ENCODE measurements at places on chromosomes 5 and 9. TPM values are rescaled to one million over a fixed set of nuclear protein-coding genes. Genes with fewer than 3 reads are reported as not detected.
A peak's percentile ranks its signal among the peaks of the same experiment; 100 is the strongest.

GRCh38 chr5:10233505-10233904 lies 16.2 kb downstream of the ATPSCKMT start:
- no peaks in the 10 kb centered on the region for H3K27me3 ChIP-seq
- no peak overlapping the region for H3K4me3 ChIP-seq
- H3K4me1 ChIP-seq: no peaks in the 10 kb centered on the region
- H3K27ac ChIP-seq: no peak overlapping the region
- peak; percentile 41 for DNase-seq

GRCh38 chr9:122307925-122308324 lies 43.2 kb downstream of the MRRF start:
- DNase-seq: no peak
- H3K4me3 ChIP-seq: no peak overlapping the region
- H3K27ac ChIP-seq: no peak overlapping the region
- H3K36me3 ChIP-seq: peaks cover 92% of the 10 kb centered on the region
- H3K27me3 ChIP-seq: no peaks in the 10 kb centered on the region

DNA sequence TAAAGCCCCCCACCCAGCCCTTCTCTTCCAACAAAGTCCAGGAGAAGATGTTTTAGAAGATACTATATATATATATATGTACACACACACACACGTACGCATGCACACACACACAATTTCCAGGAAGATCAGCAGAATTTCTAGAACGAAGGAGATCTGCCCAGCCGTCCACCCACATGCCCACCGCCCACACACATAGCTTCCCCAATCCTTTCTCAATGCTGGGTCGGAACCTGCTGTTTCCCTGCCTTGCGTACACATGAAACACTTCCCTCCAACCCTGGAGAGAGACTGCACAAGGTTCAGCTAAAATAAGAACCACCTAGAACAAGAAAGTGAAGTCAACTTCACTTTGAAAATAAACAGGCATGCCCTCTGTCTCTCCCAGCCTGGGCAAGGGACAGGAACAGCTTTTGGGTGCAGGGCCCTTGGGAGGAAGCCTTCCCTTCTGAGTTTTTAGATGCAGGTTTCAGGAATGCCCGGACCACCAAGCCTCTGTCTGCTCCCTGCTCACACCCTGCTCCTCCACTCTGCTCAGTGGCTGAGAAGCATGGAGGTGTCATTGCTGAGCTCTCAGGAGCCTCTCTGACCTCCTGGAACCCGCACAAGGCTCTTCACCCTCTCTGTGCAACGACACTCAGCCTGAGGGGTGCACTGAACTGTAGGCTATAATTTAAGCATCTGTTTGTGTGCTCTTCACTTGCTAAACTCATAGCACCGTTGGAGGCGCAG lies 149.4 kb downstream of the C5orf15 start:
- H3K4me3 ChIP-seq: no peak overlapping the region
- no peaks in the 10 kb centered on the region for H3K4me1 ChIP-seq
- H3K36me3 ChIP-seq: no peaks in the 10 kb centered on the region
- H3K27me3 ChIP-seq: peaks cover 41% of the 10 kb centered on the region
- no peak overlapping the region for H3K27ac ChIP-seq

- peaks cover 16% of the 10 kb centered on the region for H3K27me3 ChIP-seq
- H3K4me3 ChIP-seq: no peak overlapping the region
- H3K4me1 ChIP-seq: no peaks in the 10 kb centered on the region
- H3K27ac ChIP-seq: no peak overlapping the region
Measured at GRCh38 chr5:32465076-32465475, 20.5 kb upstream of the ZFR start.

TRAF1 gene
- polyA plus RNA-seq: 0.01 TPM

DNA sequence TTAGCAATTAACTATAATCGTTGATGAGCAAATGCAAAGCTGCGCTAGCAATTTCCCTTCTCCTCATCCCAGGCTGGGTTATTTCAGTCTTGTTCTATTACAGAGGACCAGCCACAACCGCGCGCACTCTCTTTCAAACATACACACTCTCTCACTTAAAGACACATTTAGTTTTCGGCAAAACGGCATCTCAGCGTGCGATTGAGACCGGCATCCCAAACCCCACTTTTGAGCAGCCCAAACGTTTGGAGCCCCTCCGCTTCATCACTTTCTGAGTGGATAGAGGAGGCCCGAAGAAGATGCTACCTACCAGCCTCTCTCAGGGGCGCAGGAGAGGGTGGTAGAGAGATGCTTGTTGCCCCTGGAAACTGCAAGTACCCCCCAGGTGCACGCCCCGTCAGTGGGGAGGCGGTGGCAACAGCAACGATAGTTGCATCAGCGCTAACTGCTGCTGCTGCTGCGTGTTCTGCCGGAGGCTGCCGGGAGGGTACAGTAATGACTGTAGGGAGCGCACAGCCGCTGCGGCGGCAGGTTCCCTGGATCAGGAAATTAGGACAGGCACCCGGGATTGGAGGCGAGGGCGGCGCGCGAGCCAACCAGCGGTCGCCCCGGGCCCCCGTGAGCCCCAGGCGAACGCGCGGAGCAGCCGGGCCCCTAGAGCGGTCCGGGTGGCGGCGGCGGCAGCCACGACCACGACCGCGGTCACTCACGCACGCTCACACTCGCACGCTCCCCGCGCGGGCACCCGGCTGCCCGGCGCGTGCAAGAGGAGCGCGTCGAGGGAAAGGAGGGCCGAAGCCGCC lies 467 bp upstream of the VLDLR start:
- peaks cover 2% of the 10 kb centered on the region for H3K27me3 ChIP-seq
- H3K4me3 ChIP-seq: peak overlapping the region; percentile 26

KLF4 gene
- 0.09 TPM for polyA plus RNA-seq

- no peak overlapping the region for H3K4me3 ChIP-seq
- peaks cover 48% of the 10 kb centered on the region for H3K36me3 ChIP-seq
- H3K27ac ChIP-seq: peak overlapping the region; percentile 20
- no peaks in the 10 kb centered on the region for H3K27me3 ChIP-seq
Measured at GRCh38 chr5:109865637-109866036, 175.9 kb downstream of the MAN2A1 start.

- DNase-seq: no peak
- no peaks in the 10 kb centered on the region for H3K27me3 ChIP-seq
- no peaks in the 10 kb centered on the region for H3K4me1 ChIP-seq
- H3K36me3 ChIP-seq: peaks cover 96% of the 10 kb centered on the region
Measured at GRCh38 chr5:31412324-31412723, 119.6 kb downstream of the DROSHA start.

DNA sequence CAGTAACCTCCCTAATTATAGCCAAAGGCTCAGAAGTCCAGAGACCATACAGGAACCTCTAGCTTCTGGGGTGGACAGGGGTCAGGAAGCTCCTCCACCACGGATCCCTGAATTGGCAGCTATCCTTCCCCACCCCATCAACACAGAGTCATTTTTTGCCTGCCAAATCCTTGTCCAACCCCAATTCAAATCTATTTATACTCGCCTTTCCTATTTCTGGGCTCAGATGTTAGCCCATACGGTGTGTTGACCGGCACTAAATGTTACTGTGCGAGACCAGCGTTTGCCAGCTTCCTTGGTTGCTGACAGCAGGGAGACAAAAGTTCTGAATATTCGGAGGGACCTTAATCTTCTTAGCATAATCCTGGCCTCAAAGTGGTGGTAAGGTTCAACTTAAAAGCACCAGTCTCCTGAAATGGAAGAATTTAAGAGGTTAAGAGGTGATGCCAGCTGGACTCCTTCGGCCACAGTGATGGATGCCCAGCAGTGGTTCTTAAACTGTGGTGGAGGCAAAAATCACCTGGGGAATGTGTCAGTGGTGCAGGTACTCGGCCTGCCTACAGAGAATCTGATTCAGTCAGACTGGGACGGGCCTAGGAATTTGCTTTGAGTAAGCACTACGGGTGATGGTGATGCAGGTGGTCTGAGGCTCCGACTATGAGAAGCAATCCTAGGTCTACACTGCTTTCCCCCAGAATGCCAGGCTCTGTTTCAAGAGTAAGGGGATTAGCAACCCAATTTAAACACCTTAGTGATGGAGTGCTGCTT lies 204.8 kb upstream of the MEF2C start:
- peaks cover 2% of the 10 kb centered on the region for H3K4me1 ChIP-seq
- H3K27ac ChIP-seq: no peak overlapping the region
- H3K4me3 ChIP-seq: no peak overlapping the region
- no peaks in the 10 kb centered on the region for H3K36me3 ChIP-seq

DNA sequence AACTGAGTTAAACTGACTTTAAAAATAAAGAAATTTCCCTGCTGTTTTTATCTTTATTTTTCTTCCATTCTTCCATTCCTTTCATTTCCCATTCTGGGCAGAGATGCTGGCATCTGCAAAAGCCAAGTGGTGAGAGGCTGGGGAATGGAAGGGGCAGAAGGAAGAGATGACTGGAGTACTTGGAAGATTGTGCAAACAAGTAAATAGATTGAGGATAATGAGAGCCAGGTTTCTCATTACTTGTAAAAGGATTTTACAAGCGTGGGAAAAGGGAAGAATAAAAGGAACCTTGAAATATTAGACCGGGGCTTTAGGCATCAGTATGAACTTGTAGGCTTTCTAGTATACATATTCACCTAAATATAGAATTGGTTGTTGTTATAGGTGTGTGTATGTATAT lies 341.2 kb downstream of the CAAP1 start:
- no peaks in the 10 kb centered on the region for H3K27me3 ChIP-seq
- no peak overlapping the region for H3K27ac ChIP-seq
- H3K36me3 ChIP-seq: no peaks in the 10 kb centered on the region
- DNase-seq: no peak

ASPN gene
- not detected for polyA plus RNA-seq

GRCh38 chr5:43117092-43117491 lies 3.6 kb upstream of the ZNF131 start:
- peaks cover 8% of the 10 kb centered on the region for H3K4me1 ChIP-seq
- H3K36me3 ChIP-seq: no peaks in the 10 kb centered on the region
- no peak overlapping the region for H3K4me3 ChIP-seq

Measured in K562 (cell line).